ENCODE measurements at places on chromosomes 11 and 22.

DNA sequence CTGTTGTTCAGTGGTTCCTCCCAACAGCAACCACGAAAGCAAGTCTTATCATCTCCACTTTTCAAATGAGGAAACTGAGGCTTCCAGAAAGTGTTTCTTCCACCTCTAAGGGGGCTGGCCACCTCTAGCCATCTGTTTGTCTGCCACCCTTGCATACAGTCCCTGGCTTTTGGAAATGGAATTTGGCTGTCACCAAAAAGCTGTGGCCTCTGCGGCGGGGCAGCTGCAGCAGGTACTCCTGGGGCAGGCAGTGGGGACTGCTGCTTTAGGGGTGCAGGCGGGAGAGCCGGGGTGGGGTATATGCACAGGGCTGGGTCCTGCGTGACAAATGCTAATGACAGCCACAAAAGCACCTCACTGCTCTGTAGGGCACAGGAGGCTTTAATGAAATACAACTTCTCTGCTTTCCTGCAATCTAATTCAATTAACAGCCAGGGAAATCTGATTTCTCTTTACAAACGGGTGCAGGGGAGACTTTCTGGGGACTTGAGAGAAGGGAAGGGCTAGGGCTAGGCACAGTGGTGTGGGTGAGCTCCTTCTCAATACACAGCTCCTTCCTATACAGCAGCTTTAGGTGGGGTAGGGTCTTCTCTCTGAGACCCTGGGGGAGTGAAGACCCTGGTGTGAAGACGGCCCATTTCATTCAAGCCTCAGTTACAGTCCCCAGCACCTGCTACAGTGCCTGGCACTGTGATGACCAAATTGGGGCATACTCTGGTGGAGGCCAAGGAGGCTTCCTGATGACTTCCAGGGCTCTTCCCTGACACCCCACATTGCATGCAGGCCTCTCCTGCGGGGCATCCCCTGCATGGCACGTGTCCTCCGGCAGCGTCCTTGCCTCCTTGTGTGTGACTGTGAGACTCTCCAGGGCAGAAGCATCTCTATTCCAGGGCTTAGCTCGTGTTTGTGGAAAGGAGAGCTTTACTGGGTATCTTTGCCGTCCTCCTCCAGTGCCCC, 161.6 kb downstream of the CEP164 start:
- no peak for DNase-seq

DNA sequence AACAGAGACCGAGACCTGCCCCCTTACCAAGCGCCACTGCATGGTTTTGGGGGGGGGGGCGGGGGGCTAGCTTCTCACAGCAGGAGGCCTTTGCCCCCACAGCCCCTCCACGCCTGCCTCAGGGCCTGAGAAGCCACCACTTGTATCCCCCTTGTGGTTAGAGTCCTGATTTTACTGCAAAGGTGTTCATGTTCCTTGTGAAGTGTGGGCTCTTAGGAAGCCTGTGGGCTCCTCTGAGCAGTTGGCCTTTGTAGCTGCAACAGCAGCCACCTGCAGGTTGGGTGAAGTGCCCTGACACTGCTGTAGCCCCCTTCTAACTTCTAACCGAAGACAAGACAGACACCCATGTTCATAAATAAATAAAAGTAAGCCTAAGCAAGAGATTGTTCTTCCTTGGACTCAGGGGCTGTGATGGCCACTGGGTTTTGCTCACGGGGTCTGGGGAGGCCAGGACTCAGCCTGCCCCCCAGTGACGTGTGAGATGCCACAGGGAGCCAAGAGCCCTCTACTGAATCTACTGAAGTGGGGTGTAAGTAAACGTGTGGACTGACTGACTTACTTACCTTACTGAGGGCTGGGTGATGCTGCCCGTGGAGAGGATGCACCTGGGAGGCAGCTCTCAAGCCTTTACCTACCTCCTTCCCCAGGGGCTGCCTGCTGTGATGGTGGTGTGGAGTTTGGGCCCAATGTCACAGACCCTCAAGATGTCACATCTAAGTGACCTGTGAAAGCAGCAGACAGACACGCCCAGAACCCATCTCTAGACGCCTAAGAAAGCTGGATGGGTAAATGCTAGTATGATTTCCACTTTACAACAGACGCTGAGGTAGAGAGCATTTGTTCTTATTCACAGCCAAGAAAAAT, 25.8 kb downstream of the USP35 start:
- DNase-seq, result peak; percentile 28

- DNase-seq, result no peak
Observed at GRCh38 chr11:32382339-32383049, 52.8 kb downstream of the WT1 start.

DNA sequence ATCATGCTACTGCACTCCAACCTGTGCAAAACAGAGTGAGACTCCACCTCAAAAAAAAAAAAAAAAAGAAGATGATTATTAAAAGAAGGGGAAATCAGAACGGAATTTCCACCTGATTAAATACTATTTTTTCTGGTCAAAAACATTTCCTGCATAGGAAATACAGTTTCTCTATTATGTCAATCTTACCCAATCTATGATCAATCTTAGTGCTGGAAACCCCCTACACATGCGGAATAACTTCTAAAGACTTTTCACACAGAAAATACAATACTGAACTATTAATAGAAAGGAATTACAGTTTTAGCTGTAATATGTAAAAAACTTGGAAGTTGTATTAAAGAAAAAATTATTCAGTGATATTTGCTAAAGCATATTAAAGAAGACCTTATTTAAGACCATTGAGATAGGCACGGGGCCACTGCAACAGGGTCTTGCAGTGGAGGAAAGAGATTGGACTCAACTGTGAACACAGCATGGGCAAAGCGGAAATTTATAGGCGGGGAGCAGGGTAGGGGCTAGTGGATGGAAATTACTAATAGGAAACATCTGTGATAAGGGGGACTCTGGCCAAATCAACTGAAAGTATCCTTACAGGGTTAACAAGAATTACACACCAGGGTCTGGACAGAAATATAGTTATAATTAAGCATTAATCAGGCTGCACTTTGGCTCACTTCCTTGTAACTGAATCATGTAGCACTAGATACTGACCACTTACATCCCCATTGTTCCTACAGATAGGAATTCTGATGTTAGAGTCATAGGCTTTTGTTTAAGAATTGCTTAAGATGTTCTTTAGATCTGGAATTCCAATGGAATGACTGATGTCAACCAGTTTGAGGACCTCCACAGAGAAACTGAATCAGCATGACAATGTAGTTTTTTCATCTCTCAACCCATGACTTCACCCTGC, 411.5 kb upstream of the DDI1 start:
- DNase-seq, result no peak

DNA sequence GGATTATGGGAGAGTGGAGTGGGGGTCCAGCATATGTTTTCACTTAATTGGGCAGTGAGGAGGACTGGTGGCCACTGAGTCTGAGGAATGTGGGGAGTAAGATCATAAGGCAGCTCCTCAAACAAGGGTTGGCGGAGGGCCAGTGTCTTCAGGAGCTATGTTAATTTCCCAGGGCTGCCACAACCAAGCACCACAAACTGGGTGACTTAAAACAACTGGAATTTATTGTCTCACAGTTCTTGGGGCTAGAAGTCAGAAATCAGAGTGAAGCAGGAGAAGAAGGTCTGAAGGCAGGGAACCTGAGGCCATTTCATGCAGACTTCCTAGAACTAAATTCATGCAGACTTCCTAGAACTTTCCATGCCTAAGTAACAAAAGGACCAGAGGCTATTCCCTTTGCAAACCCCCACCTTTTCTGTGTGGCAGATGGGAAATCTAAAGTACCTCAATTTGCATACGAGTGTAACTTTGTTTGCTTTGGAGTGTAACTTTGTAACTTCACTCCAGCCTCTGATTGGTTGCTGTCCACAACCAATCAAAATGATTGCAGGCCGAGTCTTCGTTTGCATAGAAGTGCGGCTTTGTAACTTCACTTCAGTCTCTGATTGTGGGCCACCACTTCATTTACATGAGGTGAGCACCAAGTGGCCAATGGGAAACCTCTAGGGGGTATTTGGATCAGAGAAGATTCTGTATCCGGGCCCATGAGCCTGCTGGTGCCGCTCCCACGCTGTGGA, 50.5 kb upstream of the ZBED5 start:
- no peak for DNase-seq

DNA sequence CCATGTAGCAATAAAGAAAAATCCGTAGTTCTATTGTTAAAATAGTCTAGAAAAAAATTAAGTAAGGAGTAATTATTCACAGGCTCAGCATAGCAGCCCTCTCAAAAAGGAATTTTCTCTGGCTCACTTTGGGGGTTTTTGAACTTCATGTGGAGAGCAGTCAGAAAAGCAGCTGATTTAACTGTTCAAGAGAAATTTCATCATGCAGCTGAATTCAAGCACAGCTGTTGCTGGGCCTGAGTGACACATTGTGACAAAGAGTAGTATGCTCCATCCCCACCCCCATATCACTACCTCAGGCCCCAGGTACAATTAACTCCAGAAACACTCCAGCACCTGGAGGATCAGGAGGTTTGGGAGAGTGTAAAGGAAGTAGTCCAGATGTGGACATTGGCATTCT, 272.1 kb downstream of the FAM76B start:
- no peak for DNase-seq

GRCh38 chr11:95231881-95232605, 1.0 kb upstream of the SESN3 start:
- peak; percentile 94 for DNase-seq

DNA sequence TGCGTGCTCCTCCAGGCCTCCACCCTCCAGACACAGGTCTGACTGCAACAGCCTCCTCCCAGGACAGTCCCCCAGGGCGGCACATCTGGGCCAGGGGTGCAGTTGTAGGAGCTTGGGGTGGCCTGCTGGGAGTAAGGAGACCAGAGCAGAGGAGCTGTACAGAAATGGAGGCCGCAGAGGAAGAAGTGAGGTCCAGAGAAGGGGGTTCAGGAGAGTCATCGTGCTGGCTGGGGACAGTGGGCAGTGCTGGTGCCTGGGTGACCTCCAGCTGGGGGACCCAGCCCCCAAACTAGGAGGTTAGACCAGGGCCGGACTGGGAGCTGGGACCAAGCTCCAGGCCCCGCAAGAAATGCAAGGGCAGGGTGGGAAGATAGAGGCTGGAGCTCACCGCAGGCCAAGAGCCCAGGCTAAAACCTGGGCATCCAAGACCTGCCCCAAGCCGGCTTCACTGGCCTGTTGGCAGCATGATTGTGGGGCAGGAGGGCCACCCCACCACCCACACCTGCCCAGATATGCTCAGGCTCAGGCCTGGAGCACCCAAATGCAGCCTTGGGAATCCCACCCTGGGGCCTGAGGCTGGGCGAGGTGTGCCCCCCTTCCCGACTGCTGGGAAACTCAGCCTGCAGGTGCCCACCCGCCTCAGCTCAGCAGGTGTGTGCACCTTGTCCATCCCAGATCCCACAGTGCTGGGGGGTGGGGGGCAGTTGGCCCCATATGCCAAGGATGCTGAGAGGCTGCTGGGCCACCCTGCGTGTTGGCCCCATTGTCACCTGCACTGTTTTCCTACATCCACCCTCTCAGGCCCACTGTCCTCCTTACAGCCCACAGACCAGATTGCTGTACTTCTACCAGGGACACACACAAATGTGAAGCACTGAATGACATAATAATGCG, 96.9 kb downstream of the MORC2 start:
- peak; percentile 56 for DNase-seq

- DNase-seq, result no peak
Observed at GRCh38 chr11:12889243-12889642, 119.9 kb upstream of the RASSF10 start.

DNA sequence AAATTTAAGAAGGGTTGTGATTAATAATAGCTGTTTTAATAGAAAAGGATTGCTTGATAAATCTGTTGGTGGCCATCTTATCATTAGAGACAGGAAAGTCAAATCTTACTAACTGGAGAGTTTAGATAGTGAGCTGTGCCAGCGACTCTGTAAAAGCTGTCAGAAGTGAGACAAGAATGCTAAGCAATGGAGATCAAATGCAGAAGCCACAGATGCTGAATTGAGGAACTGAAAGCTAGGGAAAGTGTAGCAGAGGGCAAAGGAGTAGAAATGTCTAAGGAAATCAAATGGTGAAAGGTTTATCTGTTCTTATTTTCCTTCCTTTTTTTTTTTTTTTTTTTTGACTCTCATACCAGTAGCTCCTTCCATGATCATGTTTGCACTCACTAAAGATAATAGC, 13.7 kb downstream of the MS4A13 start:
- no peak for DNase-seq

DNA sequence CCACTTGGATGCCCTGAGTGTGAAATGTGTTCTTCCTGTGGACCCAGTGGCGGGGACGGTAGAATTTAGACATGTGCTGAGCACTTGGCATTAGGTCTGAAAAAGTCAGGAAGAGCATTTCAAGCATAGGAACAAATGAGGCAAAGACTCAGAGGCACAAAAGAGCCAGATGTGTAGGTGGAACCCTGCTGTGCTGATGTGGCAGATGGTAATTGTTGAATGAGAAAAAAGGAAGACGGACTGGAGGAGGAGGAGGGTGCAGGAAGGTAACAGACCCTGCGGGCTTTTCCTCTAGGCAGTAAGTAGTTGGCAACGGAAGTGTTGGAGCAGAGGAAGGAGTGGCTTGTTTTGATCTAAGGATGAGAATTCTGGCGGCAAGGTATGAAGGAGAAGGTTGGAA, 985.8 kb downstream of the TBC1D22A start:
- DNase-seq, result no peak

- no peak for DNase-seq
Observed at GRCh38 chr11:76369406-76369805, 11.5 kb downstream of the THAP12 start.

DNA sequence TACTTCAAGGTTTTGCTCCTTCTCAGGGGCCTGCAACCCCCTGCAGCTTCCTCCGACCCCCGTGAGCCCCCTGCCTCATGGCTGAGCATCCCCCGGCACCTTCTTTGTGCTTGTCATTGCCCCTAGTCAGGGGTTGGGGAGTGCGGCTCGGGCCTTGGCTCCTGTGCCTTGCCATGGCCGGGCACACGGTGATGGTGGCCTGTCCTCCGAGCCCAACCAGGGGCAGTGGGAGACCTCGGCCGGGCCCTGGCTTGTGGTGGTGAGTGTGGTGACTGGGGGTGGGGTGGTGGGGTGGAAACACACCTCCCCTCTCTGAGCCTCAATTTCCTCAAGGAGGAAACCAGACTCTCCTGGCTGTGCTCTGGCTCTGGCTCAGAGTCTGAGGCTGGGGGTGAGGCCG, 1.5 kb upstream of the MRGPRG start:
- DNase-seq, result peak; percentile 47

- DNase-seq, result no peak
Observed at GRCh38 chr11:76683161-76684095, 12.9 kb upstream of the LRRC32 start.

- DNase-seq, result no peak
Observed at GRCh38 chr11:113623114-113623513, 83.0 kb downstream of the TMPRSS5 start.

Data from islet precursor cell (in vitro differentiated cells).